ENCODE measurements at places on chromosomes 5 and 9.

GRCh38 chr5:150120617-150121447, 34.5 kb upstream of the CSF1R start:
- DNase-seq = no peak

- no peak for DNase-seq
Observed at GRCh38 chr9:96174371-96174770, 127.6 kb downstream of the HSD17B3 start.

- no peak for DNase-seq
Observed at GRCh38 chr5:120415985-120416384, 48.1 kb upstream of the PRR16 start.

GRCh38 chr9:27801545-27801944, 228.3 kb upstream of the C9orf72 start:
- DNase-seq = no peak

DNA sequence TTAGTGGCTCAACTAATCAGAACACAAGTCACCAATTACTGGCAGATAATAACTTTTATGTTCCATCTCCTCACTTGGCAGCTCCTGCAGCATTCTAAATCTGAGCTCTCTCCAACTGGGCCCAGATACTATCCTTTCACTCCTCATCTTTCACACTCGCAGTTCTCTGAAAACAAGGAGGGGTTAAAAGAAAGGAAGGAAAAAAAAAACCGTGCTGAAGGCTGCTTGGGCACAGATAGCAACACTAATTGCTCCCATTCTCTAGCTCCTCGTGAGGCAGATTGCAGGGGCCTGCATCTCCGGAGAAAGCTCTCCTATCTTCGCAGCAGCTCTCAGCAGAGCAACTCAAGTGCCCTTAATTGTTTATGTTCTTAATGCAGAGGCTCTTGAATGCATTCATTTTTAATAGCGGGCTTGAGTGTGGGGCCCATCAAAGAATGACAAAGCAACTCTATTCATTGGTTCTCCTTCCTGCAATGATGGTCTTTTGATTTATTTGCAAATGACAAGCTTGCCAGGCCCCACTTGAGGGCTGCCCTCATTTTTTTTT, 23.9 kb downstream of the TLE1 start:
- no peak for DNase-seq

GRCh38 chr5:17769277-17769676, 135.0 kb downstream of the TAF11L14 start:
- DNase-seq = no peak

GRCh38 chr5:14463629-14464028, 118.0 kb upstream of the OTULINL start:
- no peak for DNase-seq

- no peak for DNase-seq
Observed at GRCh38 chr5:124079062-124079461, 567.1 kb downstream of the CSNK1G3 start.

GRCh38 chr5:42944989-42945388, 95.1 kb downstream of the ANXA2R start:
- no peak for DNase-seq

- no peak for DNase-seq
Observed at GRCh38 chr5:151751091-151751490, 7.3 kb downstream of the ATOX1 start.
